ENCODE measurements at places on chromosomes 2 and 18.

DNA sequence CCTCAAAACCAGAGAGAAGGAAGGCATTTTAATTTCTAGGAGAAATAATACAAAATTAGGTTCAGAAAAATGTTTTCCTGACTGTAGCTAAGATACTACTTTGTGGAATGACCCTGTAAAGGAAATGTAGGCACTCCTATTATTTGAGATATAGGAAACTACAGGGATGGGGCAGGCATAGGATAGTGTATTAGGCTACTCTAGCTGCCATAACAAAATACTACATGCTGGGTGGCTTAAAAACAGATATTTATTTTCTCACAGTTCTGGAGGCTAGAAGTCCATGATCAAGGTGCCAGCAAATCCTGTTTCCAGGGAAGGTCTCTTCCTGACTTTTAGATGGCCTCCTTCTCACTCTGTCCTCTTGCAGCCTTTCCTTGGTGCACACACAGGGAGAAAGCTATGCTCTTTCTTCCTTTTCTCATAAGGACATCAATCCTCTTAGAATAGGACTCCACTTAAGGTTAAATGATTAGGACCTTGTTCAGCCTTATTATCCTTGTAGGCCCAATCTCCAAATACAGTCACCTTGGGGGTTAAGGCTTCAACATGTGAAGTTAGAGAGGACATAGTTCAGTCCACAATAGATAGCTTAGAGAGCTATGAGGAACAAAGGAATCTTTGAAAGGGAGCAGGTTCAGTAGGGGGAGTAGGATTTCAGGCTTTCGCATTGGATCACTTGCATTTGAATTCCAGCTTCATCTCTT is 14.0 kb upstream of the CAVIN2 start:
- no peak for DNase-seq

DNA sequence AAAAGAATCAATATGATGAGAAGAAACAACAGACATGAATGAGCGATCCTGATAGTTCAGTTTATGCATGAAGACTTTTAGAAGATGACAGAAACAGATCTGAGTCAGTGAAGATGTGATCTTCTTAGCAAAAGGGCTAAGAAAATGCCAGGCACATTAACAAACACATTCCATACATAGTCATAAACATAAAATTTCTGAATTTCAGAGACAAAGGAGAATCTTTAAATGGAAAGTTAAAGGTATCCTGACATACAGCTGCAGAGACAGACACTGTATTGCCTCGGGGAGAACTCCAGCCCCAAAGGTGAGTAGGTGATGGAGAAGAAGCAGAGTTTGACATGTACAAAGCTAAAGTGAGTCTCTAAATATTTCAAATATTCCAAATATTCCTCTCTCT is 40.6 kb upstream of the FN1 start:
- DNase-seq: no peak

DNA sequence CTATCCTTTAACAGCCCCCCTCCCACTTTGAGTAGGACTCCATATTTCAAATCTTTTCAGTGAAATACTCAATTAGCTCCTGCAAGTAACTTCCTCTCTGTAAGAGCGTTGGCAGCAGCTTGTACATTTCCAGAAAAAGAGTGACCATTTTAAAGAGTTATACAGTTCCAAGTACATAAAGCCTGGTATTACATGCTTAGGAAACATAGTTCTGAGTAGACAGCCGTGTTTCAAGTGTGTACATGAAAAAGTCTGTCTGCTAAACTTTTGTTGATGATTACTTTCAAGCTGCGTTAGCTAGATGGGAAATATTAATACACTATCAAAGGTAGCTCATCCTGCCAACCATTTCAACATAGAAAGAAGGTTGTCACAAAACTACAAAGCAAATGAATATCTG is 112.8 kb downstream of the ZNF521 start:
- DNase-seq: no peak

DNA sequence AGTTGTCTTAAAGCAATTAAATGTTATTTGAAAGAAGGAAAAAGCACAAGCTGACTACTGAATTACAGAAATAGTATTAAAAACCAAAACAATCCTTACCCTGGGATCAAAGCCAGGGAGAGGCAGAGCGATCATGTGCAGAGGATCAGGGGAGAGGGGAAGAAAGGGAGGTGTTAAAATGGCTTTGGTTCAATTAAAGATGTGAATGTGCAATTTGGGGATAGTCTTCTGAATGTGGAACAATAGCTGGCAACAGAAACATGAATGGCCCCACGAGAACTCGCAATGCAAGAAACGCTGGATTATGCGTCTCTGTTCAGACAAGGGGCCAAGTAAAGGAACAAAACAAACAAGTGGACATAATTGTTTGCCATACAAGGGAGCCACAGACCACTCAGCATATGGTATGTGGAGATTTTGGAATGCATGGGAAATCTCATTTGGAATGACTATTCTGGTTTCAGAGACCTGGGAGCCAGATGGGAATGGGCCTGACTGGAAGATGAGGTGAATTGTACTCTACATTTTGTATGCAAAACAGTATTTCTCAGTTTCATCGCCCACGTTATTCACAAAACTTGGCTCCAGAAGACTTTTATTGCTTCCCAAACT is 155.4 kb downstream of the SLC4A3 start:
- no peak for DNase-seq

GRCh38 chr18:9244376-9244775 is 90.2 kb upstream of the TWSG1 start:
- no peak for DNase-seq

- no peak for DNase-seq
Observed at GRCh38 chr18:4721545-4721944, 266.4 kb upstream of the DLGAP1 start.

DNA sequence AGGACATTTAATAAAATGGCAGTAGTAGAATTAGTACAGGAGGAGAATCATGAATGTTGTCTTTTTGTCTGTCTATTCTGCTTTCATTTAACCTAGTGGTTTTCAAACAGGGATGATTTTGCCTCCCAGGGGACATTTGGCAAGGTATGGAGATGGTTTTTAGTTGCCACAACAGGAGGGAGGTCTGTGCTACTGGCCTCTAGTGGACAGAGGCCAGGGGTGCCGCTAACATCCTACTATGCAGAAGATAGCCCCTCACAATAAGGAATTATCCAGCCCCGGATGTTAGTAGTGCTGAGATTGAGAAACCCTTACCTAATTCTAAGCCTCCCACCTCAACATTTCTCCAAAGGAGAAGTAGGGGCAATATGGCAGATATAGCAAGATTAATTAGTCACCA is 18.3 kb downstream of the FASTKD2 start:
- peak; percentile 23 for DNase-seq

DNA sequence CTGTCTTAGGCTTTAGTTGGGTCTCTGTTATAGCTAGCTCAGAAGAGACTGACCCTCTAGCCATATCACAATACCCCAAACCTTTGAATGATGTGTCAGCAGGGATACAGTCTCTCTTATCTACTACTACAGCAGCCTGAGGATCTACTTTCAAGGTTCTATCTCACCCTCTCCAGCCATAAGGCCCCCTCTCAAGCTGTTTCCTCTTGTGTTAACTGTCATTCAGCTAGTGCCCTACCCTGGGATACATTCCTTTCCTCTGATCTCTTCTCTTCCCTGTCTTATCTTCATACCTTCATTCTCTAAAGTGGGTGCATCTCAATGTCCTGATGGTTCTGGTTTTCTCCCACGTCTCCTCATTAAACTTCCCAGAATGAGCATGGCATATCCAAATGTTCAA is 434.7 kb downstream of the NRXN1 start:
- DNase-seq: no peak

DNA sequence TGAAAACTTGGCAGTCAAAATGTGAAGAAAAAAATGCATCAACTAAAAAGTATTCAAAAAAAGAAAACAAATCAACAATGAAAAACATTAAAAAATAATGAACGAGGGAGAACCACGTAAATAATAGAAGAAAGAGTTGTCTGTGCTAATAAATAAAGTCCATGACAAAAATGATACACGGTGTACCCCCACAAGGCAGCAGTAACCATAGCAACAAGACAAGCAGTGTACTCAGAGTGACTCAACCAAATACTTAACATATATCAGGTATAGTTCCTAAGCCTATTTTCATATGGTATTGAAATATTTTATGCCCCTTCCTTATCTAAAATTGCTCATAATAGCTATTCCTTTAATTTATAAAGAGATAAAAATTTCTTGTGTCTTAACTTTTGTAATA is 162.3 kb upstream of the TMEM200C start:
- DNase-seq: no peak

- no peak for DNase-seq
Observed at GRCh38 chr2:59353306-59353921, 1112.3 kb upstream of the FANCL start.

GRCh38 chr2:98378196-98378595 is 31.9 kb downstream of the CNGA3 start:
- no peak for DNase-seq

- no peak for DNase-seq
Observed at GRCh38 chr2:98804265-98804650, 73.3 kb upstream of the MGAT4A start.

- peak; percentile 8 for DNase-seq
Observed at GRCh38 chr18:6414118-6414722, 491 bp downstream of the L3MBTL4 start.

DNA sequence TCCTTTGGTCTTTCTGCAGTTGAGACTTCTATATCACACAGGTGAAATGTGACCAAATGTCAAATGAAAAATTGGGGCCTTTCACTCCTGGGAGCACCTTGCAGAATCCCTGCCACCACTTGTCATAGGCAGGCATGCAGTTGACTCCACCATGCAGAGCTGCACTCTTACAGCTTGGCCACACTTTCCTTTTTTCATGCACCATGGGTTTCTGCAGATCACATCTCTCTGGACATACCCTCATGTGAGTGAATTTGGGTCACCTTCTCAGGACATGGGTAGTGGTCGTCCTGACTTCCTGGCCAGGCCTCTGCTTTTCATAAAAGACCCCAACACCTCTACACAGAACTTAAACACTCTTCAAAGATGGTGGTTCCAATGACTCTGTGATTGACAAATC is 155.1 kb upstream of the RAB12 start:
- DNase-seq: no peak

DNA sequence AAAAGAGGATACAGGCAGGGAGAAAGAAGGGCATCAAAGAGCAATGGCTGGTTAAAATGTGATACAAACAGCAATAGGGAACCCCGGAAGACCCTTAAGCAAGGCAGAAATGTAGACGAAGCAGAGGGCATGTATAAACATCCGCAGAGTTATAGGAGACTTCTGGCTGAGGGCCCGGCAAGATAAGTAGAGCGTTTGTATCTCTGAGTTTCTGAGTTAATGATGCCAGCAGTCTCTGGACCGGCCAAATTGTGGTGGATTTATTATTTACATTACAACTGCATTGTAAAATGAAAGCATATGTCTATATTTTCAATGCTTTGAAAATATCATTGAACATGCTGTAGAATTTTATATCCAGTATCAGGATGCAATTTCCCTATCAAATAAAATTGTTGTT is 148.0 kb upstream of the KCTD1 start:
- no peak for DNase-seq

GRCh38 chr2:25894135-25894830 is 16.0 kb upstream of the ASXL2 start:
- peak; percentile 85 for DNase-seq

- no peak for DNase-seq
Observed at GRCh38 chr18:6929370-6930102, 188.1 kb downstream of the LAMA1 start.

DNA sequence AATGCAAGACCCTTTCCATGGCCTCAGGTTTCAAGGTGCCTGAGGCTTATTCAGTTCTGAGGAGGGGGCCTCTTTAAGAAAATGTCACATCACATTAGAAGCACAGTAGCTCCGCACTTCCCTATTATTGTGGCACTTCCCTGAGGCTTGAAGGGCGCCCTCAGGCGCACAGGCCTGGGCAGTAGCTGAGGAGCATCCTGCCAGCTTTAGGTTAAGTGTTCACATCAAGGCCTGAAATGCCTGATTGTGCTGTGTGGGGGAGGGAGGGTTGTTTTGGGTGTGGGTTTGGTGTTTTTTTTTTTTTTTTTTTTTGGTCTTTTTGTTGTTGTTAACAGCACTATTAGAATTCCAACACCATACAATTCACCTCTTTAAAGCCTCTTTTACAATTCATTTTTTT is 107.9 kb downstream of the CABLES1 start:
- no peak for DNase-seq

DNA sequence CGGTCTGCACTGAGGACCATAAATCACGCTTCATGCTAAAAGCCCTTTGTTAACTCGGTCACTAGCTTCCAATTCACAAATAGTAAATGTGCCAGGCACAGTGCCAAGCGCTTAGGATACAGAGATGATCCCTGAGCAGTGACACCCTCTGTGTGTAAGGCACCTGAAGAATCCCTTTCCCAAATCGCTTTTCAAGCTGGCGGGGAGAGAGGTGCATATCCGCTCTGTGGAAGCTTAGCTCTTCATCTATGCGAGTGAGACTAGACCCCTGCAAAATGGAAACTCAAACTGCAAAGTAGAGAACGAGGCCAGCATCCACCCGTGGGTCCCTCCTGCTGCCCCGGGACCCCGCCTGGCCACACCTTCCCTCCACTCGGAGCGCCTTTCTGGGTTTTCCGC is 2.4 kb downstream of the PIEZO2 start:
- DNase-seq: no peak

DNA sequence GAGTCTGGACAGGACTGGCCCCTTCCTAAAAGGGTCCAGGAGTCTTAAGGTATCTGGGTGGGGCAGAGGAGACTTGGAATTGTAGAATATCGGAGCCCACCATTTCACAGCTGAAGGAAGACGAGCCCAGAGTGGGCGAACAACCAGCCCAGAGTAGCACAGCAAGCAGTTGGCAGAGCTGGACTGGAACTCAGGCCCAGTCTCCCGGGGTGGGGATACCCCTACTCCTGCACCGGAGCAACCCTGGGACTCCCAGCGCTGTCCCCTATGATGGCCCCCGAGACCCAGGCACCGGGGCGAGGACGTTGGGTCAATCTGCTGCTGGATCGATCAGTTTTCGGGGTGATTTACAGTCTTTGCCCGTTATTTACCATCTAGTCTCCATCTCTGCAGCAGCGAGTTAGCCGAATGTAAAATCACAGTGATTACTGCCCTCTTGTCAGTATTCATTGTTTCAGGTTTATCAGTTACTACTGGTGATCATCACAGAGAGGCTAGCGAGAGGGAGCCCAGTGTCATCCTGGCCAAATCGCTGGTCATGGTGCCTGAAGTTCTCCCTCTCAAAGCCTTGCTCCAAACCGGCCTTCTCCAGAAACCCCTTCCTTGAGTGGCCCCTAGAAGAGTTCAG is 75.3 kb downstream of the SMAD7 start:
- no peak for DNase-seq

GRCh38 chr18:12310762-12311161 is 2.7 kb downstream of the TUBB6 start:
- DNase-seq: peak; percentile 55

DNA sequence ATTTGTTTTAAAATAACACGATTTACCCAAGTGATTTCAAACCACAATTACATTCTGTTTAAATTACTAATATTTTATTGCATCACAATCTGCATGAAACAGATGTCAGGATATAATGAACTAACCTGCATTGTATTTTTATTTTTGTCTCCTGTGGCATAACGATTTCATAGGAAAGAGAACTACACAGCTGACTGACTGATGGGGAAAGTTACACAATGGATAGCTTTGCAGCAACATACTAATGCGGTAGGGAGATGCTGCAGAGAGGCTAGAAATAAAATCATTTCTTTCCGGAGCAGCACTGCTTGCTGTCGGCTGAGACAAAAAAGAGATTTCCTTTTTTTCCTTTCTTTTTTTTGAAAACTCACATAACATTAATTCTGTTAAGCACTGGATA is 36.9 kb downstream of the SCN1A start:
- DNase-seq: peak; percentile 30

Data from dermis blood vessel endothelial cell (primary cell).